ENCODE measurements at places on chromosomes 5 and 9.

DNA sequence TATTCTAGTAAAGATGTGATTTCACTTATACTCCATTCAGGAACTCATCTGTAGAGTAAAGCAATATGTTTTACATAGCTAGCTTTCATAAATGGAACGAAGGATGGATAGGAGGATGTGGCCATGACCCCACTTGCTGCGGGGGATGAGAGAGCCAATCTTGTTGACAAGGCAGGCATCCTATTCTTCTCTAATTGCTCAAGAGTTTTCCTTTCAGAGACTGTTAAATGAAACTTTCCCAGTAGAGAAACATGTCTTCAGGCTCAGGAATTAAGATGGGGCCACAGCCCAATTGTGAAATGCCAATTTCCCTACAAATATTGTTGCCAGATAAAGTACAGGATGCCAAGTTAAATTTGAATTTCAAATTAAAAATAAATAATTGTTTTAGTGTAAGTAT, 196.2 kb upstream of the TUT7 start:
- DNase-seq = no peak

- no peak for DNase-seq
Observed at GRCh38 chr5:74094096-74094781, 468.2 kb downstream of the ARHGEF28 start.

GRCh38 chr9:17551023-17551422, 27.8 kb upstream of the SH3GL2 start:
- no peak for DNase-seq

DNA sequence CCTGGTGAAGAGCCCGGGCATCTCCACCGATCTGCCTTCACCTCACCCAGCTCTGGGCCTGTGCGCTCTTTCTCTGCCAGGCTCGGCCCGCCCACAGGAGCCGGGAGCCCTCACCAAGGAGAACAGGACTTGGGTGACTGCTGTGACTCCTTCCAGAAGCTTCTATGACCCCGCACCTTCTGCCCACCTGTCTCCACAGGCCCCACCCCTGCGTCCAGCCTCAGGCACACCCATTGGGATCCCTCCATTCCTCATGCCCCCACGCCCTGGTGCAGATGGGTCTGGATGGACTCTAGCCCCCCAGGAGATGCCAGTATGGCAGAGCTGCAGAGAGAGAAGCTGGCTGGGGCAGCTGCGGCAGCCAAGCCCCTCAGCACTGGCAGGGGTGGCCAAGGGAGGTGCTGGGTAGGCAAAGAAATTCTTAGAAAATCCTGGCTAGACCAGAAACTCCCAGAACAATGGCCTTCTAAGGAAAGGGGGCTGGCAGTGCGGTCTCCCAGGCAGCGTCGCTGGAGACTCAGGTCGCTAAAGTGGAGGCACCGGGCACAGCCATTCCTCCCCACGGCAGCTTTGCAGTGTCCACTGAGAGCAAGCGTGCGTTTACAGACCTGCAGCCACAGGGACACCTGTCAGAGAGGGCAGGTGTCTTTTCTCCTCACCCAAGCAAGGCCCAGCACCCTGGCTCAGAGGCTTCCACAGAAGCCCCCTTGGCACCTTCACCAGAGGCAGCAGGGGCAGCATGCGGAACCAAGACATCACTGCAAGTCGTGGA, 17.3 kb downstream of the LPCAT1 start:
- DNase-seq = no peak

DNA sequence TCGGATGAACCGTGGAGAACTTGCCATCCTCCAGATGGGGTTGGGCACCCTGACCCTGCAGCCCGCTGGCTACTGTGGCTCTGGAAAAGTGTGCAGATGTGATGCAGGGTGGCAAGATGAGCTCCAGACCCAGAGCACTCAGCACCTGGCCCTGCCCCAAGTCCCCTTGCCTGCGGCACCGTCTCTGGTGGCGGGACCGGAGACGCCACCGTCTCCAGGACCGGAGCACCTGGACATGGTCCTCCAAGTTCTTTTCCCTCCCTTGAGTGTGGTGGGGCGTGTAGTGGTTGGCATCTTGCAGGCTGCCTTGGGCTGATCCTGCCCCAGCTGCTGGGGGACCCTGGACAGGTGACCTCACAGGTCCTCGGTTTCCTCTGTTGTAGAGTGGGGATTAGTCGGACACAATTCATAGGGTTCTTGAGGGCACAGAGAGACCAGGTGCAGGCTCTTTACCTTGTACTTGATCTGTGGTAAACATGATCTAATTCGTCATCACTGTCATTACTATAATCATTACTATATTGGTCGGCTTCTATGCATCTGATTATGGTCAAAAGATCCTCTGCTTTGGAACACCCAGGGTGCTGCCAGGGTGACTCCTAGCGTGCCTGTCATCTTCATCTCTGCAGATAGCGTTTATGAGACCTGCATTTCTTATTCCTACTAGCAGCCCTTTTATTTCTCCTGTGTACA, 83.5 kb downstream of the COL5A1 start:
- no peak for DNase-seq

DNA sequence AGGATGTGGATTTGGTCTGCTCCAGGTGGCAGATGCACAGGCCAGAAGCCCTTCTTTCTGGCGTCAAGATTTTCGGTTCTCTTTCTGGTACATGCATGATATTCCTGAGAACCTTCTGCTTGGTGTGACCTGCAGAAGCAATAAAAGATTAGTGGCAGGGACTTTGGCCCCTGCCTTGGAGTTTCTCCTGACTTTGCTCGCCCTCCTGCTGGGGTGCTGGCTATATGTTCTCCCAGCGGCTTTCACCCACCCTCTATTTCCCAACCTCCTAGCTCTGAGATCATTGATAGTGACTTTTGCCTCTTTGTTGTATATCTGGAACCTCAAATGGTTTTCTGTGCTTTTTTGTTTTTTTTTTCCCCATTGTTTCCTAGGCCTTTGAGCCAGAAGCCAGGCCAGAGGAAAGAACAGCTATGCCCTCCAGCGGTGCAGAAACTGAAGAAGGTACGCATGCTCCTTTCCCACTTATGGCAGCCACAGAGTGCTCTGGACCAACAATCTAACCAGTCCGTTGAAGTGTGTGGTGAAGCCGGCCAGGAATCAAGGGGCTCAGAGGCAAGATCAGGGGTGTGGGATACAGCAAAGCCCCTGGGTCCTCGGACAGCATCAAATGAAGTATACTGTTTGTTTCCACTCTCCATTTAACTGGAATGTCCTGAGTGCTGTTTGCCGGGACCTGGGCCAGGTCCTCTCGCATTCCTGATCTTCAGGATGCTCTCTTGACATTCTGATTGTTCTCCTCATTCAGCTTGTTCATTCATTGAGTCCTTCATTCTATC, 154.5 kb downstream of the ARHGEF28 start:
- DNase-seq = no peak

DNA sequence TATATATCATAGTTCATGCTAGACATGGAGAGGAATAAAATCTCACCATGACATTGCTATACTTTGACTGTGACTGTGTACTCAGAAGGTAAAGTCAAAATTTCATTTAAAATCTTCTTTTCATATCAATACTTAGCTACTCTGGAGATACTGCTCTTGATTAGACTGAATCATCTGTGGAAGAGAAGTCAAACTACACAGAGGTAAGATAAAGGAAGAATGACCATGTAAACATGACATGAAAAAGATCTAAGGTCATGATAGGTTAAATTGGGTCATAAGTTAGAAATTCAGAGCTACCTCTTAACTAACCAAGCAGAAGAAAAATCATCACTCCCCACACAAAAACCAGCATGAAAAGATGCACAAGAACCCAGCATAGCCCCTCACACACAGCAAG, 44.8 kb upstream of the RLN1 start:
- no peak for DNase-seq

- DNase-seq = no peak
Observed at GRCh38 chr9:95082401-95083084, 235.0 kb downstream of the FANCC start.

- no peak for DNase-seq
Observed at GRCh38 chr9:108060175-108060574, 570.6 kb upstream of the KLF4 start.

DNA sequence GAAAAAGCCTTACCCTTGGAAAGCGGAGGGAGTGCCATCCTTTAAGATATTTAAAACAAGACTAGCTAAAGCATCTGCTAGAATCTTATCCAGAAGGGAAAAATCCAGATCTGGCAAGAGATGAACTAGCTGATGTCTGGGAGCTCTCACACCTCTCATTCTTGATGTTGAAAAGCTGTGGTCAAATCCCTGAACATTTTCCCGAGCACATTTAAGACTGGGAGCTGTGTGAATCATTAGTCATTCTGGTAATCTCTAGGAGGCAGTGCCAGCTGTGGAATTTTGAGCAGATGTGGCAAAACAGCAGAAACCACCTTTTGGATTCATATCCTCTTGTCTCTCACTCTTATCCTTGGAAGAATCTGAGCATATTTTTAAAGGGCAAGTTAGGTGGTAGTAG, 218.0 kb downstream of the MAN2A1 start:
- DNase-seq = no peak

DNA sequence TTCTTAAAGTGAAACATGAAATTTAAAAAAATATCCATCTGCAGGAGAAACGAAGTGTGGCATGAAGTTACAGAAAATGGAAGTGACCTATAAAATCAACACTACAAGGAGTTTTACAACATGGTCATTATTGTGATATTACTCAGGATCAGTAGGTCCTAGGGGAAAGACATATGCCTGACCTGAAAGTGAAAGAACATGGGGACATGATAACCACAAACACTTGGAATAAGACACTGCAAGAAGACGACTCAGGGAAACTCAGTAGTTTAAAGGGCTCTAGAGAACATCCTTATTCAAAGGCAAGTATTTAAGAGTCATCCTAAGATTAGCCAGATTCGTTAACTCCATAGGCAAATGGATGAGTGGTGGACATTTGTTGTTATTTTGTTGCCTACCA, 19.9 kb upstream of the LPAR1 start:
- DNase-seq = no peak

- DNase-seq = no peak
Observed at GRCh38 chr5:60228676-60229075, 335.1 kb upstream of the PDE4D start.

- DNase-seq = no peak
Observed at GRCh38 chr5:143700994-143701393, 111.0 kb upstream of the HMHB1 start.

DNA sequence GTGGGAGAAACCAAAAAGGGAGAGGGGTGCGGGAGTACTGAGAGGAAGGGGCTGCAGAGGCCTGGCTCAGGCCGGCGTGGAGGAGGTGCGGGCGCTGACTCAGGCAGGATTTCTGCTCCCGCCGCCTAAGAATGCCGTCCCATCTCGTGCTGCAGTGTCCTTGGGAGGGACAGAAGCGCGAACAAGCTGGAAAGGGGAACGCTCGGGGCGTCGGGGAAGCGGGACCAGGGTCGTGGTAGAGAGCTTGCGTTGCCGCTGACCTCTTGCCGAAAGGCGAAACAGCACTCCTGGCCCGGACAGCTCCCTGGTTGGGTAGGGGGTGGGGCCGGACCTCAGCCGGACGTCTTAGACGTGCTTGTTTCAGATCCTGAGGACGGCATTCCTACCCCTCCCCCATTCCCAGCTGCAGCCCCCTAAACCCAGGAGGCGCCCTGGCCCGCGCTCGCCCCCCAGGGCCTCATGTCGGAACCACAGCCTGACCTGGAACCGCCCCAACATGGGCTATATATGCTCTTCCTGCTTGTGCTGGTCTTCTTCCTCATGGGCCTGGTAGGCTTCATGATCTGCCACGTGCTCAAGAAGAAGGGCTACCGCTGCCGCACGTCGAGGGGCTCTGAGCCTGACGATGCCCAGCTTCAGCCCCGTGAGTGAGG, 1.1 kb downstream of the RELL2 start:
- peak; percentile 60 for DNase-seq

- no peak for DNase-seq
Observed at GRCh38 chr9:110029429-110029955, 178.5 kb downstream of the C9orf152 start.

- DNase-seq = no peak
Observed at GRCh38 chr5:66413931-66414330, 182.3 kb upstream of the MAST4 start.

- DNase-seq = no peak
Observed at GRCh38 chr5:77171141-77171910, 39.2 kb upstream of the PDE8B start.

DNA sequence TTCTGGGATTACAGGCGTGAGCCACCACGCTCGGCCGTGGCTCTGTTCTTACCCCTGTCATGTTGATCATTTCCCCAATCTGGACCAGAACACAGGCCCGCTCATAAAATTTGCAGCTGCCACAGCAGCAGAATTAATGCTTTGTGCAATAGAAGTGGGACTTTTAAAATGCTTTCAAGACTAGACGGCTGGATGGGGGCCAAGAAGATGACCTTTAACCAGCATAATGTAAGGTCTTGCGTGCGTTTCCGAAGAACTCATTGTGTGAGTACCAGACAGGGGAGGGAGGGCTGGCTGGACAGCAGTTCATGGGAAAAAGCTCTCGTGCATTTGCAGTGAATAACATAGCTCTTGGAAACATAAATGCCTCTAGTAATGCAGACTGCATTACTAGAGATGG, 3.5 kb upstream of the WDR38 start:
- DNase-seq = no peak

DNA sequence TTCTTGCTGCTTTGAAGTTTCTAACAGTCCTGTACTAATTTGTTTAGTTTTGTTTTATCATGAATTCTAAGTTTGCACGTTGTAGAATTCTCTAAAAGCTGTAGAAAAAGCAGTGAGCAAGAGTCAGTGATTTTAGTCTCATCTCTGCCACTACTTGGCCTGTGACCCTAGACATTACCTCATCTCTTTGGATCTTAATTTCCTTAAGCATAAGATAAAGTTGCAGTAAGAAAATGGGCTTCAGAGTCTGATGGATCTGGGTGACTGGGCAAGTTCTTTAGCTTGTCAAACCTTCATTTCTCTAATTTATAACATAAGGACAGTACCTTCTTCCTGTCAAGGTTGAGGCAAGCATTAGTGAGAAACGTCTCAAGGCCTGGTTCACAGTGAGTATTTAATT, 247.9 kb downstream of the DMRT2 start:
- no peak for DNase-seq

Measured in CD8-positive, alpha-beta memory T cell (primary cell).